ENCODE measurements at places on chromosomes 4 and X. TPM values are rescaled to one million over a fixed set of nuclear protein-coding genes. Genes with fewer than 3 reads are reported as not detected.

Gene TSPAN7
- total RNA-seq = 1.1 TPM

Gene PITX2
- total RNA-seq = not detected

Gene SORCS2
- total RNA-seq = under 0.01 TPM

Gene TEX13C
- not detected for total RNA-seq

Gene NPY5R
- total RNA-seq = not detected

Gene CXCL6
- total RNA-seq = not detected

Gene TMEM154
- total RNA-seq = 22.4 TPM

Gene CSAG3
- not detected for total RNA-seq

Gene HAUS7
- total RNA-seq = 10.9 TPM

Gene GAB3
- 0.13 TPM for total RNA-seq

Gene CXorf49
- total RNA-seq = not detected

Gene PRDM5
- total RNA-seq = 9.0 TPM

Gene SLC10A4
- total RNA-seq = 0.13 TPM

Gene PRDM8
- total RNA-seq = 0.53 TPM

Gene BTK
- total RNA-seq = not detected

- no peak for DNase-seq
Measured at GRCh38 chrX:141902366-141902765, 1.3 kb upstream of the MAGEC1 start.

GRCh38 chr4:110622841-110623717, at the start of gene PITX2:
PITX2 (minus strand) TSS chr4:110623077; CDS start chr4:110622460, 617 bp downstream.
- DNase-seq = peak; percentile 55

DNA sequence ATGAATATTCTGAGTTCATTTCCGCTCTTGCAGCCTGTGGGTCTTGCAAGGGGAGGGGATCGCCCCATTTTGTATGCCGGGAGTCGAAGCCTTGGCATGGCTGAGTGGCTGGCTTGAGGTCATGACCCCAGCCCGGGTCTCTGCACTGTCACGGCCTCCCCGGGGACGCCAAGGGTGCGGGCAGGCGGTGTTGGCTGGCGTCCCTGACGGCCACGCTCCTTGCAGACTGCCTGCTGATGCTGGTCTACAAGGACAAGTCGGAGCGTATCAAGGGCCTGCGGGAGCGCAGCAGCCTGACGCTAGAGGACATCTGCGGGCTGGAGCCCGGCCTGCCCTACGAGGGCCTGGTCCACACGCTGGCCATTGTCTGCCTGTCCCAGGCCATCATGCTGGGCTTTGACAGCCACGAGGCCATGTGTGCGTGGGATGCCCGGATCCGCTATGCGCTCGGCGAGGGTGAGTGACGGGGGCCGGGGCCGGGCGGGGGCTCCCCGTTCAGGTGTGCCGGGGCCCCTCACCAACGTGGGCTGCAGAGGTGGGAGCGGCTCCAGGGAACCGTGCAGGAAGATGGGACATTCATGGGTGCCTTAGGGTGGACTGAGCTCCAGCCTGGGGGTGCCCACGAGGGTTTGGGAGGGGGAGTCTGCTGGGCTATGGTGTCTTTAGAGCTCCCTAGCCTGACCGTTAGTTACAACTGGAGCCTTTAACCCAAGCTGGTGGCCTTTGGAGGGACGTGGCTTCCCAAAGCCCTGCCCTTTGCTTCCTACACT, 10.3 kb downstream of the DOK7 start:
- no peak for DNase-seq

- DNase-seq = no peak
Measured at GRCh38 chr4:184420881-184421416, 53.4 kb downstream of the IRF2 start.

- DNase-seq = peak; percentile 43
Measured at GRCh38 chr4:82753238-82753637, 45.4 kb downstream of the SCD5 start.

DNA sequence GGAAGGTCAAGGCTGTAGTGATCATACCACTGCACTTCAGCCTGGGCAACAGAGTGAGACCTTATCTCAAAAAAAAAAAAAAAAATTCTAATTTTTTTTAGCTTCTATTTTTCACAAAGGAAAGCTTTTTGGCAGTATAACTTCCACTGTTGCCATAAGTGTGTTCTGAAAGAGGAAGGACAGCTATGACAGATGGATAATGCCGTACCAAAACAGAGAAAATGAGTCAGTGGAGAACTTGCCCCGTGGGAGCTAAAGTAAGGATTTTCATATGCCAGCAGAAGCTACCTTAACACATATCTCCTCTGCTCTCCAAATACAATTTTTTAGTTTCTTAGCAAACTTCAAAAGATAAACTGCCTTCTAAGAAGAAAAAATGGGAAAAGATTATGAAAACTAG, 43.7 kb downstream of the RPS3A start:
- no peak for DNase-seq

- DNase-seq = peak; percentile 63
Measured at GRCh38 chr4:24089851-24090534, 200.1 kb upstream of the PPARGC1A start.

DNA sequence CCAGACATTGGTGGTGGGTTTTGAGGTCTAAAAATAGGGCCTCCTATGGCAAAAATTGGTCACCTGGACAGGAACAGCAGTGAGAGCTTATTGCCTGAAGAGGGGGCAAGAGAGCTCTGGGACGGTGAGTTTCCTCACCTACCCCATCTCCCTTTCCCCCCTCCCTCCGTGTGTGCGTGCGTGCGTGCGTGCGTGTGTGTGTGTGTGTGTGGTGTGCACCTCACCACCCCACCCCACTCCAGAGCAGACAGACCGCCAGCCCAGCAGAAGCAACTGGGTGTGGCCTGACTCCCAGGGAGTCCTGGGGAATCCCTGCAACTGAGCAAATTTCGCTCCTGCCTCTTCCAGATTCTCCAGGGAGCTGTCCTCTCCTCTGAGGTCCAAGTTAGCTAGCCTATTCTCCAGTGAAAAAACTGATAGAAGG, 44.7 kb downstream of the PRPS1 start:
- DNase-seq = peak; percentile 65

GRCh38 chr4:789571-790465, 36.1 kb downstream of the CPLX1 start:
- no peak for DNase-seq

DNA sequence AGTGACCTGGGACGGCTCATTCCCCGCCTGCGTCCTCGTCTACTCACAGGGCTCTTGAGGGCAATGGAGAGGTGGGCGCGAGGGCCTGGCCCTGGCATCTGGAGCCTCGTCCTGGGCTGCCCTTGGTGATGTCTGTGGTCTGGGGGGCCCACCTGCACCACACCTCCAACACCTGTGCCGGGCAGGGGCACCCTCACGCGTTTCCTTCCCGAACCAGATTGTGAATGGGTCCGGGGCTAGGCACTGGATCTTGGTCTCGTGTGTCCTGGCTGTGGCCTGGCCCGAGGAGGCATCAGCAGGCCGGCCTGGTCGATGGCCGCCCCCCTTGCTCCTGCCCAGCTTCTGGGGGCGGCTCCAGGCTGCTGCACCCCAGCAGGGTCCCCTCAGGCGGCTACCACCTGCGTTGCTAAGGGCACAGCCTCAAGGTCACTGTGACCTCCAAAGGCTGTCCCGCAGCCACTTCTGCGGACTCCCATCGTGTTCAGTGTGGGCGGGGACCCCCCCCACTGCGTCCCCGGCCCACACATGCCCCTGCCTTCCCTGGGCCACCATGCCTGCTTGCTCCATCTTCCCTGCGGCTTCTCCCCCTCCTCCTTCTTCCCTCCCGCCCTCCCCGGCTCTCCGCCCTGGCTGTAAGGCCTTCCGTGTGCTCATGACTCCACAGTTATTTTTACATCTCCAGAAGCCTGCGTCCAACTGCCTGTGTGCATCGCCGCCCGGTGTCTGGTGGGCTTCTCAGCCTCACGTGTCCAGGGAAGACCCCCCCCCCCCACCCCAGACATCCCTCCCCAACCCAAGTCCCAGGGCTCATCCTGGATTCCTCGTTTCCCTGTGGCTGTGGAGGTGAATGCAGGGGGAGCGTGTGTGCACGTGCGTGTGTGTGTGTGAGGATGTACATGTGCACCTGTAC, 3.8 kb downstream of the DOK7 start:
- DNase-seq = no peak

- peak; percentile 26 for DNase-seq
Measured at GRCh38 chr4:108502356-108502755, 118.0 kb upstream of the RPL34 start.

DNA sequence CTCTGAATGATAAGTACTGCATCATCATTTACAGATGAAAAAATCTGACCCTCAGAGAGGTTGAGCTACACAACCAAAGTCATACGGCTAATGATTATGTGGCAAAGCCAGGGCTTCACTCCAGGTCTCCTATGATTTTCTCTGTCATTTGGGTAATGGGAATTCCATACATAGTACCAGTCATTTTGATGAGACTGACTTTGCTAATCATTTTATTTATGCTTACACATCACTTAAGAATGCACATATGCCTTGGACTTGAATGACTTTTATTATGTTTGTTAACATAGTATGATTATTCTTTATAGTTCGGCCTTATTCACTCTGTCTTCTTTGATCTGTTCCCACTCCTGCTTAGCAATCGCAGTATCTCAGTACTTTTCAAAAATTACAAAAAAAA, 255.1 kb upstream of the GPRIN3 start:
- DNase-seq = peak; percentile 12

- peak; percentile 36 for DNase-seq
Measured at GRCh38 chrX:96389281-96390047, 295.2 kb upstream of the DIAPH2 start.

GRCh38 chrX:12975991-12976558, 1.2 kb downstream of the TMSB4X start:
- DNase-seq = no peak

DNA sequence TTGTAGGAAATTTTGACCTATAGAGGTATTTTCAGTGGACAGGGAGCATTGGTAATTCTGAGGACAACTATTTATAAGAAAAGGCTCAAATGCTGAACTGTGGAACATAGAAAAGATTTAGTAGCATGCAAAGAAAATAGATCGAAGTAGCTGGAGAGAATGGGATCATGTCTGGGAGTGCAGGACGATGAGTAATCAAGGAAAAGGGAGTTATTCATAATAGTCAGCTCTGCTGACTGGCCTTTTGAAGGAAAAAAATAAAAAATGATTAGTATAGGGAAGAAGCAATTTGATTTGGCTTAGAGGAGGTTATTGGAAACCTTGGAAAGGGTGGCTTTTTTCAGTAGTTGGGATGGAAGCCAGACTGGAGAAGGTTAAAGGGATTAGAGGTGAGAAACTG, 22.9 kb upstream of the ANK2 start:
- peak; percentile 18 for DNase-seq

DNA sequence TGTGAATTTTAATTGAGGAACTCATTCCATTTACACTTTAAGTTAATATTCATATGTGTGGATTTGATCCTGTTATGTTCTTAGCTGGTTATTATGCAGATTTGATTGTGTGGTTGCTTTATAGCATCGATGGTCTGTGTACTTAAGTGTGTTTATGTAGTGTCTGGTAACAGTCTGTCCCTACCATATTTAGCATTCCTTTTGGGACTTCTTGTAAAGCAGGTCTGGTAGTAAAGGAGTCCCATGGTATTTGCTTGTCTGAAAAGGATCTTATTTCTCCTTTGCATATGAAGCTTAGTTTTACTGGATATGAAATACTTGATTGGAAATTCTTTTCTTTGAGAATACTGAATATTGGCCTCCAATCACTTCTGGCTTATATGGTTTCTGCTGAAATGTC, 76.6 kb downstream of the KLF8 start:
- no peak for DNase-seq

DNA sequence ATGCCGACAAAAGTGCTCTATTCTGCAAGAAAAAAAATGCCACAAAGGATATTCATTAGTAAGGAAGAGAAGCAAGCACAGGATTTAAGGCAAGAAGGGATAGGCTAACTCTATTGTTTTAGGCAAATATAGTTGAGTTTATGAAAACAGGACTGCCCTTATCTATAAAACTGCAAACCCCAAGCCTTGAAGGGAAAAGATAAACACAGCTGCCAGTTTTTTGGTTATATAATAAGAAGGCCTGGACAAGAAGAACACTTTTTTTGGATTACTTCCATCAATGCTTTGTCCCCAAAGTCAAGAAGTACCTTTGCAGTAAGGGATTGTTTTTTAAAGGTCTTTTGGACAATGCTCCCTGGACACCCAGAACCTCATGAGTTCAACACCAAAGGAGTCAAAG, 45.4 kb upstream of the WWC2 start:
- no peak for DNase-seq

DNA sequence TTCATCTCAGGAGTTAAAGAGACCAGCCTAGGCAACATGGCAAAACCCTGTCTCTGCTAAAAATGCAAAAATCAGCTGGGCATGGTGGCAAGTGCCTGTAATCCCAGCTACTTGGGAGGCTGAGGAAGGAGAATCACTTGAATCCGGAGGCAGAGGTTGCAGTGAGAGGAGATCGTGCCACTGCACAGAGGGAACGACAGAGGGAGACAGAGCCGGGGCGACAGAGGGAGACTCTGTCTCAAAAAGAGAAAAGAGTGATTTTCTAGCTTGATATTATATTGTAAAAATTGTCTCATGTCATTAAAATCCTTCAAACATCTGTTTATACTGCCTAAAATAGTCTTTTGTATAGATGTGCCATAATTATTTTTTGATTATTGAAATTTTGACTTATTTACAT, 225.4 kb upstream of the AGA start:
- no peak for DNase-seq

- no peak for DNase-seq
Measured at GRCh38 chr4:173855015-173855414, 325.0 kb upstream of the HAND2 start.

- no peak for DNase-seq
Measured at GRCh38 chr4:93772858-93773257, 55.7 kb upstream of the ATOH1 start.

- DNase-seq = no peak
Measured at GRCh38 chr4:108840426-108840975, 77.6 kb upstream of the ETNPPL start.

DNA sequence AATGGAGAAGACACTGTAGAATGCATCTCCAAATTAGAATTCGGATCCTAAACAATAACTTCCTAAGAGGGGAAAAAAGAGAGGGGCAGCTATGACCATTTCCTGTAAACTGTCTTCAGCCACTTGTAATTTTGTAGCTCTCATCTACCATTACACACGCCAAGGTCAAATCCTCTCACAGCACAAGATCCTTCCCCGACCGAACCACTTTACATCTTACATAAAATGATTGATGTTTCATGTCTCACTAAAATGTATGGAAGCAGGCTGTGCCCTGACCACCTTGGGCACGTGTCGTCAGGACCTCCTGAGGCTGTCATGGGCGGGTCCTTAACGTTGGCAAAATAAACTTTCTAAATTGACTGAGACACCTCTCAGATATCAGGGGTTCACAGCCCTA, 24.1 kb upstream of the PBDC1 start:
- DNase-seq = peak; percentile 23

DNA sequence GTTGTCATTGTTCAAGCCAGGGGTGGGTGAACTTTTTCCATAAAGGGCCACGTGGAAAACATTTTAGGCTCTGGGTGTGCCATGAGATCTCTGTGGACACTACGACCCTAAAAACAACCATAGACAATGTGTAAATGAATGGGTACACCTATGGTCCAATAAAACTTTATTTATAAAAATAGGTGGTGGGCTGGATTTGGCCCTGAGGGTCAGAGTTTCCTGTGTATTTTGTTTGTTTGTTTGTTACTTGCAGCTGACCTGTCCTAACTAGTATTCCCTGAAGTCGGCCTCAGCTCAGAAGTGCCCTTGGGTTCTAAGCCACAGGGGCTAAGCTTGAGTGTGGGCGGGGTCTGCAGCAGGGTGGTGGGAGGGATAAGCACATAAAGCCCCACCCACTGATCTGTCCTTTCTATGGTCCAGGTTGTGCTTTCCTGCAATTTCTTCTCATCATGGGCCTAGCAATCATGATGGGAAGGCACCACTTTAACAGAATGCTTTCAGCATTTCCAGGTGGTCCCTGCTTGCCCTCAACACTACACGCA, 17.2 kb upstream of the DRD5 start:
- DNase-seq = no peak

- peak; percentile 19 for DNase-seq
Measured at GRCh38 chr4:59553063-59553720, 1646.9 kb upstream of the ADGRL3 start.
